MG63 (cell line): ENCODE measurements at places on chromosomes 16 and 17.

DNA sequence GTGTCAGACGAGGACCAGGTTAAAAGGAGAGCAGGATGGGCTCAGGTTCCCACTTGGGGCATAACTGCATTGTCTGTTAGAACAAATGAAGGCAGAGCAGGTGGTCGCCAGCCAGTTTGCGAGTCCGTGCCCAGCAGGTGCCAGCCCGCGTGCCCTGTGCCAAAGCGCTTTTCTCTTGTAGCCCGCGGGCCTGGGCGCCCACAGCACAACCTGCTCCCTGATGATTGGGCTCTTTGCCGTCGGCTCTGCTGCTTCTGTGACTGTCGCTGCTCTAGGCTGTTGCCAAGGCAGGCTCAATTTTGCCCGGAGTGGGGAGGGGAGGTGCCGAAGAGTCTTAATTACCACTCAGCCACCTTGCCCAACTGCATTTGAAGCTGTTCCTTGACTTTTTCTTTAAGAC, 21.1 kb downstream of the KNOP1 start:
- no peak for DNase-seq

- DNase-seq = no peak
These were observed 18.1 kb upstream of the LCMT1 start for GRCh38 chr16:25093208-25094061.

- DNase-seq = peak; percentile 88
These were observed 2.6 kb downstream of the RARA start for GRCh38 chr17:40311575-40311974.

DNA sequence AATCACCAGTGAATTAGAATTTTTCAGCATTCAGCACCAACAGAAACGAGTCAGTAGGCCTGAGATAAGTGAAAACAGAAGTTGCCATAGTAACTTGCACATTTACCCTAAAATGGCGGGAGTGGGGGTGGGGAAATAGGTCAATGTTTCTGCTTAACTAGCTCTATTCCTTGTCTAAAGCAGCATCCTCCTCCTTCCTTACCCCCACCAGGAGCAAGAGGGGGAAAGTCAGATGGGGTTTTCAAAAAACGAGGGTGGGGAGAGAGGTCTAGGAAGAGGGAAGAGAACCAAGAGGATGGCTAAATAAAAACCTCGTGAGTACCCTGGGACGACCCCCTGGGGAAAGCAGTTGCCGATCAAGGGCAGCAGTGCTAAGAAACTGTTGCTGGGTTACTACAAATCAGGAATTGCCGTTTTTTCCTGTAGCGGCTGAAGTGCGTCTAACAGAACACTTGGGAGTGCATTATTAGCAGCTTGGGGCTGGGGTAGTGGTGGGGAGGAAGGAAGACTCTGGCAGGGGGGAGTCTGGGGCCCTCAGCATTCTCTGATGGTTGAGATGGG, 34.4 kb upstream of the MNT start:
- no peak for DNase-seq

GRCh38 chr17:71502443-71502842, 618.4 kb upstream of the SOX9 start:
- DNase-seq = no peak

DNA sequence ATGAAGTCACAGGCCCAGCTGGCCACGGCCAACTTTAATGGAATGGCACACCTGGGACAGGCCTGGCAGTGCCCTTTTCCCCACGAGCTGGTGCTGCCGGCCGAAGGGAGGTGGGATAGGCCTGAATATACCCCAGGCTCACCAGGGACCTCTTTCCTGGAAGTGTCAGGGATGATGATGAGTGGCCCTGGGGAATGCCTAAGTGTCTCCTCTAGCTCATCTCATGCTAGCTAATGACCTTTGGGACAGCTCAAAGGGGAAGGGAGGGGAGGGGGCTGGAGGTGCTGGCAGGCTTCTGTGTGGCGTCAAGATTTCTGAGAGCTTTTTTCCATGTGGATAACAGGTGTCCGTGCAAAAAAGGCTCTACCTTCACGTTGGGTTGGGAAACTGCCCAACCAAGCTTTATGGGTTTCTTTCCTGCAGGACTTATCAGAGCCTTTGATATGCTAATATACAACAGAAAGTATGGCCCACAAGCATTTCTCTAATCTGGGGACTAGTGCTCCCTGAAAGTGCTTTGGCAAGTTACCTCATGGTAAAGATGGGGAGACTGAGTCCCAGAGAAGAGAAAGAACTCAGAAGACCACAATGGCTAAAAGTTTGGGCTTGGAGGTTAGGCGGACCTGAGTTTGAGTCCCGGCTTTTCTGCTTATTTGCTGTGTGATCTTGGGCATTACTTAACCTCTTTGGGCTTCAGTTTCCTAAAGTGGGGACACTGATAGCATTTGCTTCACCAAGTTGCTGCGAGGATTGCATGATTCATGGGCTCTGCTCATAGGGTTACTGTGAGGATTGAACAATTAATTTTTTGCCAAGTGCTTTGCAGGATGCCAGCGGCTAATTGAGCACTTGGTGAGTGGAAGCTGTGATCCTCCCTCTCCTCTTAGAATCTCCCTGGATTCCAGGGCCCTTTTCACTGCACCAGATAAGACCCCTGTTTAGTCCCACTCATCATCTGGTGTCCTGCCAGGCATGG, 14.0 kb downstream of the ADGRG1 start:
- DNase-seq = no peak

DNA sequence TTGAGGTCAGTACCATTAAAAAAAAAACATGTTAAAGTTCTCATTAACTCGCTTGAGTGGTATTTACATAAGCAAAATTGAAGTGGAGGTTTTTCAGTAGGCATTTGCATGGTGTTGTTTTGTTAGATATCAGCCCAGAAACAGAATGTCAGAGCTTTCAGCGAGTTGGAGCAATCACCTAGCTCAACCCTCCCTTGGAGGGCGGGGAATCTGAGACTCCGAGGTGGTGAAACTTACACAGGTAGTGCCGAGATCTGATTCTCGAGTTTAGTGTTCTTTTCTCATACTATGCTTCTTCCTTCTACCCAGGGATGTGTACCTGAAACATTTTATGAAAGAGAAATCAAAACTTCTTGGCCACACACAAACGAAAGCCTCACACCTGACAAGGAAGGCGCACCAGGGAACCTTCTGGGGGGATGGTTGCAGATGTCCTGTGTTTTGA, 6.6 kb downstream of the SEC14L1 start:
- DNase-seq = no peak
